Activated CD8-positive, alpha-beta memory T cell treated with anti-CD3 and anti-CD28 coated beads for 36 hours (primary cell): ENCODE measurements at places on chromosomes 4 and X. TPM values are rescaled to one million over a fixed set of nuclear protein-coding genes. Genes with fewer than 3 reads are reported as not detected.

FHIP1A gene
- not detected for total RNA-seq

TRAM1L1 gene
- total RNA-seq: not detected

WNK3 gene
- 0.36 TPM for total RNA-seq

CNKSR2 gene
- 4.8 TPM for total RNA-seq

TKTL2 gene
- total RNA-seq: not detected
